ENCODE measurements at places on chromosomes 4 and X.

DNA sequence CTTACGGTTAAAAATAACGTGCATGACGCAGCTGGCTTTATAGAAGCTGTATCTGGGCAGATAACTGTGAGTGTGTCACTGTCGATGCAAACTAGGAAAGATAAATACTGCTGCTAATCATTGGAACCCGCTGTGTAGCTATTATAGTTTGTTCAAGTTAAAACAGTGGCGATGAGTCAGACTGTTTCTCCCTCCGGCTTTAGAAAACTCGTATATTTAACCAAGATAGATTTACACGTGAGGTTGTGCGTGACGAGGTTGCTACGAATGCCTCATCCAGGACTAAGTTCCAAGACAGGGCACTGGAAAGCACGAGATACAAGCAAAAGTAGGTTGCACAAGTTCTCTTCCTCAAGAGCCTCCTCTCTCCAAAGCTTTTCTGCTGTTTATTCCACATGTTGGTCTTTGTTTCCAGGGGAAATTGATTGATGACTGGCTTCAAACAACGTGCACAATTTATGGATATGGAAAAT lies 270.7 kb downstream of the FBXW7 start:
- no peak for DNase-seq

DNA sequence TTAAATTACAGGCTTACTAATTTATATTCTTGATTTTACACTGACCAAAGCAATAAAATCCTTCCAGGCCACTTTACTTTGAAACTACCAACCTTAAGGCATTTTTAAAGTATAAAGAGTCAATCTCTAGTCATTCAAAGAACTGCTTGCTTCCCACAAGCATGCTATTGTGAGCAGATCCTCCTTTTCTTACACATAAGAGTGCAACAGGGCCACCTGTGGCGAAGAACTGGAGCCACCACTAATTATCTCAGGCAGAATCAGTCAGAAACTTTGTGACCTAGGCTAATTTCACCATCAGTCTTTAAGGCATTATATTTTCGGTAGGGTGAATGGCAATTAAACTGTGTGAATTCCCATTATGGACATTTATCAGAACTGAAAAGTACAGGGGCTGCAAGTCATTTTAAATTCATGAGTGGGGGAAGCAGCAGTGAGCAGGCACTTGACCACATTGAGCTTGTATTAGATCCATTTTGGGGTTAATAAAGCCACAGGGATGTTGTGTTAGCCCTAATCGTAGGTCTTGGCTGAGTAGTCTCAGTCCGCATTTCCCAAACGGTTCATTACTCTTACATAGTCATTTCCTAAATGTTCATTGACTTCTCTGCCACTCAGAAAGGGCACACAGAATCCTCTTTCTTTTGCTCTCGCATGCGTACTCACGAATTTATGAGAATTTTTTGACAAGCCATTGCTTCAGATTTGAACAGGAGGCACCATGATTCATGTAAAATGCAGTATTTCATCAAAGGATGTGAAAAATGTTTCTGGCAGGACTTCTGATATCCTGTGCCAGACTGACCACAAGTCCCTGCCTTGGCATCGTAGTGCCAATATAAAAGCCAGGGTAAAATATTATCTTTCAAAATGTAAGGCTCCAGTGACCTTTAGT lies 39.8 kb downstream of the NPY2R start:
- DNase-seq, result no peak

DNA sequence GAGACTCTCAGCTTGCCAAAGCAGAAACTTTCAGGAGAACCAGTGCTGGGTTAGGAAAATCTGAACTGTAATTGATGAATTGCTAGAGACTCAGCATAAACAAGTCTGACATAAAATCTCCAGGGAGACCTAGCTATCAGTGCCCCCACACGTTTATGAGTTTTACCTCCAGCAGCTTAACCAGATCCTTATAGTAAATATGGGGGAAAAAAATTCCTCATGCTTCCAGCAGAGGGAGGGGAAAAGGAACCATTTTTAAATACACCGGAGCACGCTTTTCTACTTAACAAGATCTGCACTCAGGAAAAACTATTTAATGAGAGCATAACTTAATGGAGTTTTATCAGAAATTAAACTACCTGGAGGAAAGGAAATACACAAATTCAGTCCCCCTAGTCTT lies 1040.7 kb upstream of the INTU start:
- no peak for DNase-seq

- DNase-seq, result no peak
These were observed 91.0 kb downstream of the SHROOM4 start for GRCh38 chrX:50723006-50723405.

DNA sequence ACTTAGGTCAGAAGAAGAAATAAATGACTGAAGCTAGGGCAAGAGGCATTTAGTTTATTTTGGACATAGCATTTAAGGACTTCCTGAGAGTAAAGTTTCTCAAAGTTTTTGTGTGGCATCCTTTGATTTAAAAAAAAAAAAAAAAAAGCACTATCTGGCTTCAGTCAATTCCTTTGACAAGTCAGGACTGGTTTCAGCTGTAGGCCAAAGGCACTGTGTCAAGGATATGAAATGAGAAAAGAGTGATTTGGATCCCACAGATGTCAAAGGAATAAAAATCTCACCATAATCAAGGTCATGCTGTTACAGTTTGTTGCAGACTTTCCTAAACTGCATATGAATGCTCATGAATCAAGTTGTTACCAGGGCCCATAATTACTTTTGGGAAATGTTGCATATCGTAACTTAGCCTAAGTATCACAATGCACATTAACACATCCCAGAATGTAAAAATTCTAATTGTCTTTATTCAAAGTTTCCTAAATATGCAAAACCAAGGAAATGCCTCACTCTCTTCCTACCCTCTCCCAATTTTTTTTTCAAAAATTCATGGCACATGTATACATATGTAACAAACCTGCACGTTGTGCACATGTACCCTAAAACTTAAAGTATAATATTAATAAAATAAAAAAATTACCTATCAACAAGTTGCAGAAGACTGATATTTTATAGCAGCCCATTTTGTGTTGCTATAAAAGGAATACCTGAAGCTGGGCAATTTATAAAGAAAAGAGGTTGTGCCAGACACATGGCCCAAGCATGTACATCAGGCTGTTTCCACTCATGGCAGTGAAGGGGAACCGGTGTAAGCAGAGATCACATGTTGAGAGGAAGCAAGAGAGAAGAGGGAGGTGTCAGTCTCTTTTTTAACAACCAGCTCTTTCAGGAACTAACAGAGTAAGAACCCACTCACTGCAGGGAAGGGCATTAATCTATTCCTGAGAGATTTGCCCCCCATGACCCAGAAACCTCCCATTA lies 33.7 kb upstream of the ADAMTS3 start:
- no peak for DNase-seq

Measured in stimulated activated CD8-positive, alpha-beta memory T cell treated with anti-CD3 and anti-CD28 coated beads, Interleukin-15, amount 100 ng/mL, for 48 hours (primary cell).